ENCODE measurements at places on chromosomes 7 and 10.

GRCh38 chr10:101710059-101710695, 15.2 kb upstream of the FBXW4 start:
- DNase-seq = peak; percentile 56

- DNase-seq = peak; percentile 78
Observed at GRCh38 chr7:43954524-43955228, 28.4 kb downstream of the UBE2D4 start.

DNA sequence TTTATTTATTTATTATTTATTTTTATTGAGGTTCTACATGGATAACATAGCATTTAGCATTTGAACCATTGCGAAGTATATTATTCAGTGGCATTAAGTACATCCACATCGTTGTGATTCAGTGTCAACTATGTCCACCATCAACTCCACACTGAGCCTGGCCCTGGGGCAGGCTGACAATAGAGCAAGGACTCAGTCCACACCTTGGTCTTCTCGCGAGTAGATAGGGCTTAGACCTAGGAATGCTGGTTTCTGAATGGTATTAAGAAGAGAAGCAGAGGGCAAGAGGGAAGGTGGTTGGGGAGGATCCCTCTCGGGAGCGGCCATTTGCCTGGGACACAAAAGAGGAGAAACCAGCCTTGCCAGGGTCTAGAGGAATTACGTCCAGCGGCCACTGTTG, 599.2 kb upstream of the MGMT start:
- DNase-seq = no peak

- no peak for DNase-seq
Observed at GRCh38 chr10:124279882-124280281, 138.8 kb downstream of the OAT start.

GRCh38 chr7:148306759-148307158, 283.8 kb upstream of the C7orf33 start:
- no peak for DNase-seq

DNA sequence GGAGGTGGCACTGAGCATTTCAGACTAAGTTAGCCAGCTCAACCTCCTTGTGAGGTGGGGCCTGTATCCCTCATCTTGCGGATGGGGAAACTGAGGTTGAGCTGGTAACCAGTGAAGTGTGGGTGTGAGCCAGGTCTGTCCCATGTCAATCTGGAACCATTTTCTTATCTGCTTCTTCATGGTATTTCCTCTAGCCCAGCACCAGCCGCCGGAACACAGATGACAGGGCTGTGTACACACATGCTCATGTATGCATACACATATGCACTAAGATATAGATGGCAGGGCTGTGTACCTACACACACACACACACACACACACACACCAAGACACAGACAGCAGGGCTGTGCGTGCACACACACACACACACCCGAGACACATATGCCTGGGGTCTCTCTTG, 18.5 kb downstream of the RAMP3 start:
- no peak for DNase-seq

DNA sequence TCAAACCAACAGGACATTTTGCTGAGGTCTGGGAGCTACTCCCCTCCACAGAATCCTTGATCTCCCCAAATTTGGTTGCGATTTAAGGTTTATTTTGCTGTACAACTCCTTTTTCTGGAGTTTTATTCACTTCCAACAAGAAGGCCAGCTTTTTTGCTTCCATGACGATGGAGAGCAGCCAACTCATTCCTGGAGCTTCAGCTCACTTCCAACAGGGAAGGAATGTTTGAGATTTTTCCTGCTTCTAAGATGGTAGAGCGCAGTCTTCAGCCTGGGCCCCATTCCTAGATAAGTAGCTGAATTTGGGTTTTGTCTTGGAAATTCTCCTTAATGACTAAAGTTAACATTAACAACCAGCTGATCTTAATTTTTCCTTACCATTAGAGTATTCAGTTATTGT, 30.9 kb upstream of the CREB3L2 start:
- no peak for DNase-seq

GRCh38 chr10:132069122-132069848, 3.5 kb downstream of the JAKMIP3 start:
- DNase-seq = no peak

DNA sequence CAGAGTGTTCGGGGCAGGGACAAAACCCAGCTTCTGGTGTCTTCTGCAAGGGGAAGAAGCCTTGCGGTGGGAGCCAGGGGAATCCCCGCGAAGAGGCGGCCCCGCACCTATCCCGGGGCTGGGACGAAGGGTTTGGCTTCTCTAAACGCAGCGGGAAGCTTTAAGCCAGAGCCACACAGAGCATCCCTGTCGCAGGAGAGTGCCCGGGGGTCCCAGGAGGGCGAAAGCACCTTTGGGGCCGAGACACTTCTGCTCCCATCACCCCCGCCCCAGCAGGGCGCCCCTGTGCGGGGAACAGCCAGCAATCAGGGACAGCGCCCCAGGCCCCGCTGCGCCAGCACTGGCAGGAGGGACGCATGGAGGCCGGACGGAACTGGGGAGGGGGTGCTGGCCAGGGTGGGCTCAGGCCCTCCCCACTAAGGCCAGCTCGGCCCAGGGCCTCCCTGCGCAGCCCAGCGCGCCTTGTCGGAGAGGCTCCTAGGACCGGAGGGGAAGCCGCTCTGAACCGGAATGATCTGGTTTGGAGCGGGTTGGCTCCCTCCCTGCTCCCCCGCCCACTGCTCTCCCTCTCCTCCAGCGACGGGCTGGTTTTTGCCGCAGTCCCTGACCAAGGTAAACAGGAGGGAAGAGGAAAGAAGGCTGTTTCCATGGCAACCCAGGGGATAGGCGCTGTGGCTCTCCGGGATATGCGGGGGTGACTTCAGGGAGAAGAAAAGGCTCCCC, 63.9 kb downstream of the TMEM209 start:
- peak; percentile 88 for DNase-seq

DNA sequence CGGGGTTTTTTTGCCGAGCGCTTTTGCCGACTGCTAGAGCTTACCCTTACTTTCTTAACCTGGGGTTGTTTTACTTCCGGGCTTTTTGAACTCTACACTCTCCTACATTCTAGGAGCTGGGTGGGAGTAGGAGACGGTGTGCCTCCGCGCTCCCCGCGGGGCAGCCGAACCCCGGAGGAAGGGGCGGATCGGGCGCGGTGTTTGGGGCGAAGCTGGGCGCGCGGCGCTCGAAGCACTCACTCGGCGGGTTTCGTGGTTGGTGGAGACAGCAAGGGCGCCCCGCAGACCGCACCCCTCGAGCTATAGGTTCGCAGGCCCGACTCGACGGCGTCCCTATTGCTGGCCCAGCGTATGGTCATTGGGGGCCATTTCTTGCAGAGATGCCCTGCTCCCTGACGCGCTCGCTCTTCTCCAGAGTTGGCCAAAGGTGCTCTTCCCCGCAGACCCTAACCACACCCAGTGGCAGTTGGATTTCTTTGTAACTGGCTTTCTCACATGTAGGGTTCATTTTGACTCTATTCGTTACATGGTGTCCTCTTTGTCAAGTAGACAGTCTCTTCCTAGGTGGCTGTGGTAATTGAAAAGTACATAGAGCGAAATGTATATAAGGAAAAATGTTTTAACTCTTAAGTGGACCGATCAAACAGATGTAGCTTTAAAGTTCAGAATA, 364 bp downstream of the ZNF518A start:
- DNase-seq = peak; percentile 93

GRCh38 chr10:119640384-119640783, 10.8 kb upstream of the BAG3 start:
- no peak for DNase-seq

DNA sequence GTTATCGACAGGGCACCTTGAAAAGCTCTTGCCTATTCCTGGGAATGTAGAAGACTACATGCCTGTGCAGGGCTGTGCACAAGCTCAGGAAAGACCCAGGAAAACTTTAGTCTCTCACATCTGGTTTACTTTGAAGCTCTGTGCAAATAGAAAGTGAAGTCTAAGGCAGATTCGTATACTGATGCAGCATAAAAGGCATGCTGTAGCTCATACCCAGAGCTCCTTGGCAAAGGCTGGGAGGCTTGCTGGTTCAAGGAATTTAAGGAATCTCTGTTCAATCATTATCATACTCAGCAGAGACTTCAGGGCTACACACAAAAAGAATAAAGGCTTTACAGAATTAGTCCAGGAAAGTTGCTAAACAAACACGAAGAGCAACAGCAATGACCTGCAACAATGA, 192.0 kb downstream of the OTUD1 start:
- no peak for DNase-seq

DNA sequence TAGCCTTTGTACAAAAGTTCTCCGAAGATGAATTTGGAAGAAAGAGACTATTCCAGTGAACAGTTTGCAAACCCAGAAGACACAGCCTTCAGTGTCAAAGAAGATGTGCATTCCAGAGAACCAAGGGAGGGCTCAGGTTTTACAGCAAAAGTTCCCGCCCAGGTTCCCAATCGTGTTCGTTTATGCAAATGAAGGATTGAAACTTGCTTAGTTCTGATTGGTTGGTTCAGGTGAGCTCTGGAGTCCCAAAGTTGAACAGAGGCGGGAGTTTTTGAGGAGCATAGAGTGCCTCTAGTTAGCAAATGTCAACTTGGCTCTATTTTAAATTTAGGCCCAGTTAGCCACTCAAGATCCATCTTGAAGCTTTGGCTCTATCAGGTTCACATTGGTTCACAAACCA, 51.3 kb downstream of the TMEM270 start:
- DNase-seq = no peak

GRCh38 chr10:114012650-114013049, 31.0 kb upstream of the ADRB1 start:
- DNase-seq = no peak

DNA sequence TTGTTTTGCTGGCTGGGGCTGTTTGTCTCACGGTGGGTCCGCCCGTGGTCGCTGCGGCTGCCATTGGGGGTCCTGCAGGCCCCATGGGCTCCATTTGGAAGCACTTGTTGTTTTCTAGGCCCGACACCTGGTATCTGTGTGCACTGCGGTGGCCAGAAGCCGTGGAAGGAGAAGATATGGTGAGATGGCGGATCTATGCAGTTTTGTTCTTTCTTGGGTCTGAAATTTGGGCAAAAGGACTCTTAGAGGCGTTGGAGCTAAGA, 109.5 kb upstream of the SHH start:
- DNase-seq = no peak

DNA sequence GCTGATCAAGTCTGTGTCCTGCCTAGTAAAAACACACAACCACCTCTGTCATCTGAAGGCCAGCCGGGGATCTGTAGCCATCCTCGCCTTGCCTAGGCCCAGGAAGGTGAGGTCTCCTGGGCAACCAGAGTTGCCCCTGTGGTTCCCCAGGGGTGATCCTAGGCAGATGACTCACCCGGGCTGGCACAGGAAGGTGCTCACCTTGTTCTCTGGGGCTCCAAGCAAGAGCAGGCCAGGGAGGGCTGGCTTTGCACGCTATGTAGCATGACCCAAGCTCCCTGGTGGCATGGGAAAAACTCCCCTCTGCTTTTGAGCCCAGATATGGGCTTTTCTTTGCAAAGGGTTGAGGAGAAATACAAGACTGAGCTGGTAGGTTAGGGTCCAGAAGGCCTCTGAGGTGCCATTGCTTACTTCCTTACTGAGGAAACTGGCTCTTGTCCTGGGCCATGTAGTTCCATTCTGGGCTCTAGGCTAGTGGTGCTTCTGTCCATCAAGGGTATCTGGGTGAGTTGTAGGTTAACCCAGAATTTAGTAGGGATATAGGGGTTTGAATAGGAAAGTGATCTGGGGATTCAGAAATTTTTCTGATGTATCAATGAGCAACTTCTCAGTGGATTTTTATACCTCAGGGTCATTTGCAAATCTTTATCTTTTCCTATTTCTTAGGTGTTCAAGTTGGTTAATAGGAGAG, 112.0 kb downstream of the NT5C2 start:
- no peak for DNase-seq

GRCh38 chr7:28192786-28193585, 12.4 kb upstream of the JAZF1 start:
- DNase-seq = peak; percentile 28

DNA sequence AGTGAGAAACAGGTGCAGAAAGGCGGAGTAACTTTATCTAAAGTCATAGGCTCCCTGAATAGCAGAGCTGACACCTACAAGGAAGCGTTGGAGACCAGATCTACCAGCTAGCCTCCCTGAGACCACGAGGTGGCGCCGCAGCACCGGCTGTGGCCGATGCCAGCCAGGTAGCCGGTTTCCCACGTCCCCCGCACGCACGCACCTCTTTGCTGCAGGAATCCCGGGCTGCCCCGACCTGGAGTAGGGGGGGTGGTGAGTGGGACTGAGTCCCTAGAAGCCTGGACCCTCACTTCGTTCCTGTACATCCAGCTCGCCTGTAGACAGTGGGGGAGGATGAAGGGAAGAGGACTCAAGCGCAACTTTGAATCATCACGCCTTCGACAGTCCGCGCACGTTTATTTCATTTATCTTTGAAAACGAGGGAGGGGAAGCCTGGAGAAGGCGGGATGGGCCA, 3.7 kb downstream of the ELOVL3 start:
- DNase-seq = peak; percentile 89

DNA sequence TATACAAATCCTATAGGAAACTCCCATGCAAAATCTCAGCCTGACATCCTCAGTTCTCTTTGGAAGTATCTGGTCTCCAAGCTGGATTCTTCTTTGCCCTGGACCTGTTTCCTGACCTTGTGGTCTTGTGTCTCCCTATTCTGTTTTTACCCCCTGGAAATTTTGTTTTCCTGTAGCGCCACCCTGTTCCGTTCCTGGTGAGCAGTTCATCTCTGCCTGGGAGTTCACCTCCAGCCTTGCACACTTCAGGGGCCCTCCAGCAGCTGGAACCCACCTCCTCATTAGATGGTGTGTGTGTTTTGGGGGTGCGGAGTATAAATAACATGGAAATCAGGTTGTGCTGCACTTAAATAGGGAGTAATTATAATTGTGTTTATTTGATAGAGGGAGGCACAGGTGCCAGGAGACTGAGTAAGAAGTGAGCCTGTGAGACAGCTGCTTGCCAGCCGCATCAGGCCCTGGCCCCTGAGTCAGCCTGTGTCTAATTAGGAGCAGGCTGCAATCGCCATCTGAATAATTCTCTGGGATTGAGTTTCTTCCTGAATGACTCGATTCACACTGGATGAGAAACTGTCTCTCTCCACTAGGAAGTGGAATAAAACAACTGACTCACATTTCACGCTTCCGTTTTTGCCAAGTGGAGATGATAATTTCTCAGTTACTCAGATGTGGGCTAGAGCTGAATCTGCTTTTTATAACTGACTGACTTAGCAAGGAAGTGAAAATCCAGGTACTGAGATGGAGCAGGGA, 69.4 kb upstream of the HECTD2 start:
- DNase-seq = no peak

GRCh38 chr10:77319557-77319956, 318.1 kb downstream of the KCNMA1 start:
- DNase-seq = no peak

DNA sequence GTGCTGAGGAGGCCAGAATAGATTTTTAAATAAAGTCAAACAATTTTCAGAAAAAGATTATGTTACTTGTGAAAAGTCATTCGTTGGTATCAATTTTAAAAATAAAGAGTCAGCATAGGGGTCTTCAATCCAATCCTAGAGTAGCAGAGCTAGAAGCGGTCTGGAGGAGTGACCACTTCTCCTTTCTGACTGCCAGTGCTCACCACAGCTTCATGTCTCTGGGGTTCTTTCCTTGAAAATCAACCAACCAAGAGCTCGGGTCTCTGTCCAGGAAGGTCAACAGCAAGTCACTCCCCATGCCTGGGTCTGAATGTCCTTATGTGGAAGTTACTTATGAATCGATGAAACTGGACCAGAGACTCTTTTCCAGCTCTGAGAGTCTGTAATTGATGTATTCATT, 14.3 kb downstream of the PTPRN2 start:
- DNase-seq = peak; percentile 37

All from hematopoietic multipotent progenitor cell treated with erythropoietin and hydrocortisone succinate and interleukin-3 and kit ligand, for 4 days (in vitro differentiated cells).